ENCODE measurements at places on chromosomes 6 and 20.

DNA sequence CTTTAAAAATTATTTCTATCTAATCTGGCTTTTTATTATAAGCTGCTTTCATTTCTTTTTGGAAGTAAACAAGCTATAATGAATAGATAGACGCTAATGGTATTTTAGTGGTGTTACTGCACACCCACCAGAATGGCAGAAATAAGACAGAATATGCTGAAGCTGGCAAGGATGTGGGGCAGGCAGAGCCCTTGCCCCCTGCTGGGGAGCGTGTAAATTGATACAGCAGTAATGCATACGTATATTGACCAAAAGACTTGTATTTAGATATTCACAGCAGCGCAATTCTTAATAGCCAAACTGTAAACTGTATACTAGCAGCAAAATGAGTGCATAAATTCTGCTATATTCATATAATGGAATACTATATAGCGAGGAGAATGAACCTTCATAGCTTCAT lies 35.3 kb downstream of the TMEM181 start:
- DNase-seq: no peak

GRCh38 chr6:155958550-155958949 lies 502.9 kb upstream of the NOX3 start:
- DNase-seq: no peak

GRCh38 chr6:169503422-169504152 lies 198.2 kb downstream of the WDR27 start:
- DNase-seq: no peak

DNA sequence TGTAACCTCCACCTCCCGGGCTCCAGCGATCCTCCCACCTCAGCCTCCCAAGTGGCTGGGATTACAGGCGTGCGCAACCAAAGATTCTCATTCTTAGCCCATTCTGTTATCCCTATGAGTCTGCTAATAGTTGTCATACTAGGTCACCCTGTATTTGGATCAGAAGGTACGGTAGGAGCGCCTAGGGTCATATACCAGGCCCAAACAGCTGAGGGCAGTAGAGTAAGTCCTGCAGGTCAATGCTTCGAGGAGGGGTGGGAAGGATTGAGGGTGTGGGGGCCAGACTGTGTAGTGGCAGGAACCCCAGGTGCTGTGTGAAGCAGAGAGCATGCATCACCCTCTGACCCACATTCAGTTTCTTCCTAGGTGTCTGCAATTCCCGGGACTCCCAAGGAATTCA lies 22.7 kb upstream of the POU5F1 start:
- DNase-seq: no peak

GRCh38 chr6:12064131-12064530 lies 52.0 kb downstream of the HIVEP1 start:
- DNase-seq: no peak

- DNase-seq: no peak
These were observed 2.7 kb downstream of the AGPAT1 start for GRCh38 chr6:32173051-32173727.

- no peak for DNase-seq
These were observed 24.1 kb upstream of the UNC93A start for GRCh38 chr6:167266830-167267555.

DNA sequence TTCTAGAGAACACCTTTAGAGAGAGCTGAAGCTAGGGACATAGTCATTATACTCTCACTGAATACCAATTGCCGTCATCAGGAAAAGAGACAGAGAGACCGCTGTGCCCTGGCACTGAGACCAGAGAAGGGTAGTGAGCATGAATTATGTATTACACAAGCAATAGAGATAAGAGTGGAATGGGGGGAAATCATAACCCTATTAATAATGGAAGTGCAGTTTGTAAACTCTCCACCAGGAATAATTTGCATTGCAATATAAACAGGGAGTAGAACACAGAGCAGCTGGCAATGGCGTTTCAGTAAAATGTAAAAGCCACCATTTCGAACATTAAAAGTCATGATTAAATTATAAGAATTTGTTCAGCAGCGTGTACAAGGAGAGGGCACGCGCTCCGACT lies 244.5 kb downstream of the MAFB start:
- DNase-seq: no peak

DNA sequence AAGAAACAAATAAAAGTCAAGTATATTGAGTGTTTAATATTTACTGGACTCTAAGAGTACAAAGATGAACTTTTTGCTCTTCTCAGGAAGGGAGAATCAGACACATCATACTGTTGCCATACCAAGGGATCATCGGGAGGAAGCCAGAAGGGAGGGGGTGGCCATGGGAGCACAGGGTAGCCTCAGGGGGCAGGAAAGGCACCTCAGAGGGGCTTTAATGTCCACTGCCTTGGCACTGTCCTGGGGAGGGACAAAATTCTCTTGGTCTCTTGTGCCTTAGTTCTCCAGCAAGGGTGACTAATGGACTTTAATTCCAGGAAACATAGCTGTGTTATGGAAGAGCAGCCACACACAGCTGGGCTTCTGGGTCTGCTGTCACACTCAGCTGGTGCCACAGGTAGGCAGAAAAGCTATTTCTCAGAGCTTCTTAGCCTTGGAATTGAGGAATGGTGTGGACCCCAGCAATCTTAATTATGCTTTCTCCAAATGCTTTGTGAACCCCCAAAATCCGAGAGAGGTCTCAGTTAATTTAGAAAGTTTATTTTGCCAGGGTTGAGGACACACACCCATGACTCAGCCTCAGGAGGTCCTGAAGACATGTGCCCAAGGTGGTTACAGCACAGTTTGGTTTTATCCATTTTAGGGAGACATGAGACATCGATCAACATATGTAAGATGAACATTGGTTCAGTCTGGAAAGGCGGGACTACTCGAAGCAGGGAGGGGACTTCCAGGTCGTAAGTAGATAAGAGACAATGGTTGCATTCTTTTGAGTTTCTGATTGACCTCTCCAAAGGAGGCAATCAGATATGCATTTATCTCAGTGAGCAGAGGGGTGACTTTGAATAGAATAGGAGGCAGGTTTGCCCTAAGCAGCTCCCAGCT lies 53.2 kb downstream of the MRAP2 start:
- DNase-seq: no peak

DNA sequence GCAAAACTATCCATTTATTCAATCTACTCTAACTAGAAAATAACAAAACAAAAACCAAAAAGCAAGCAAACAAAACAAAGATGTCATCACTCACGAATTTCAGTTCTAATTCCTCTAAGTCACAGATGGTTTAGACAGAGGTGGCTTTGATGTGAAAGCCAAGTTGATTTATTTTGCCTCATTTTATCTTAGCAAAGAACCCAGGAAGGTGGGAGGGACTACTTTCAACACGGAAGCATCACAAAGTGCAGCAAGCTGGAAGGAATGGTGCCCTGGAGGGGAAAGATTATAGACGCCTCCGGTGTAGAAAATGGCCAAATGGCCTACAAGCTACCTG lies 88.4 kb downstream of the LAMP5 start:
- no peak for DNase-seq

- DNase-seq: no peak
These were observed 233.4 kb downstream of the UST start for GRCh38 chr6:148980234-148980633.

DNA sequence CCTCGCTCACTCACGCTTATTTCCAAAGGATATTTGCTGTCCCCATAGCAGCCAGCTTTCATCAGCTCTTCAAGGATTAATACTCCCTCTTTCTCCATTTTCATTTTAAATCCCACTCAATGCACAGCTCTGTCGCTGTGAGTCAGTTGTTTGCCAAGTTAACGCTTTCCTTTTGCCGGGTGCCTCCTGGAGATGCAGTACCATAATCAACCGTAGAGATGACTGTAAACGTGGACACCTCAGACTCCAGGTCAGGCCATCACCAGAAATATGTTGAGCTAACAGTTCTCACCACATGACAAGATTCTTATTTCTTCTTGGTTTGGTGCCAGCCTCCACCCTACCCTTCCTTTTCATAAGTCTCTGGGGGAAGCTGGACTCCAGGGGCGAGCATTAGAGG lies 66.6 kb upstream of the TAB2 start:
- DNase-seq: no peak

- DNase-seq: no peak
These were observed 13.3 kb downstream of the SLC2A12 start for GRCh38 chr6:134039116-134039515.

- no peak for DNase-seq
These were observed 16.6 kb downstream of the BANF2 start for GRCh38 chr20:17716331-17716730.

DNA sequence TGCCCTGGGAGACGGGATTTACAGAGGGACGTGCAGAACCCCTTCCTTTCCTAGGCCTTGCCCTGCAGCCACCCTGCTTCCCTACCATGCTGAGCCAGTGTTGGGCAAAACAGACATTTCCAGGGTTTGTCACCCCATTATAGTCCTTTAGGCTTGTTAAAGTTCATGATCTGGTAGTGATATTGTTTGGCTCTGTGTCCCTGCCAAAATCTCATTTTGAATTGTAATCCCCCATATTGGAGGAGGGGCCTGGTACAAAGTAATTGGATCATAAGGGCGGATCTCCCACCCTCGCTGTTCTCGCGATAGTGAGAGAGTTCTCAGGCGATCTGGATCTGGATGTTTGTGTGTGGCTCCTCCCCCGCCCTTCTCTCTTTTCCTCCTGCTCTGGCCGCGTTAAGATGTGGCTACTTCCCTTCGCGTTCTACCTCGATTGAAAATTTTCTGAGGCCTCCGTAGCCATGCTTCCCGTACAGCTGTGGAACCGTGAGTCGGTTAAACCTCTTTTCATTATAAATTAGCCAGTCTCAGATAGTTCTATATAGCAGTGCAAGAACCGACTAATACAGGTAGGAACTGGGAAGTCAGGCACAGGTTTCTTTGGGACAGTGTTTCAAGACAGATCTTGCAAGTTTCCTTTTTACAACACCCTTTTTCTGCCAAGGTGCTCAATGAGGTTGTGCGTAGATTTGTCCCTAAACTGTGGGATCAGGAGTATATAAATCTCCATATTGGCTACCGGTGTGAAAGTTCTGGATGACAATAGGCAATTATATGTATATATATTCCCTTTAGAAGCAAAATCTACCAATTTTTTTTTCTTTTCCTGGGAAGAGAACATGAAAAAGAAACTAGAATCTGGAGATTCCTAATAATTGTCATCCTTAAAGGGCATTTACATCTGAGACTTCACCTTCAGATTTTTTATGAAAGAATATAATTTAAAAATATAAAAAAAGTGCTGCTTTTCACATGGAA lies 152.1 kb downstream of the SAMD5 start:
- no peak for DNase-seq

- no peak for DNase-seq
These were observed 34.5 kb upstream of the TSHZ2 start for GRCh38 chr20:52937591-52938100.

GRCh38 chr20:41364967-41365765 lies 1.5 kb downstream of the EMILIN3 start:
- DNase-seq: no peak

- DNase-seq: no peak
These were observed 3.9 kb upstream of the ZNF318 start for GRCh38 chr6:43373252-43373875.

DNA sequence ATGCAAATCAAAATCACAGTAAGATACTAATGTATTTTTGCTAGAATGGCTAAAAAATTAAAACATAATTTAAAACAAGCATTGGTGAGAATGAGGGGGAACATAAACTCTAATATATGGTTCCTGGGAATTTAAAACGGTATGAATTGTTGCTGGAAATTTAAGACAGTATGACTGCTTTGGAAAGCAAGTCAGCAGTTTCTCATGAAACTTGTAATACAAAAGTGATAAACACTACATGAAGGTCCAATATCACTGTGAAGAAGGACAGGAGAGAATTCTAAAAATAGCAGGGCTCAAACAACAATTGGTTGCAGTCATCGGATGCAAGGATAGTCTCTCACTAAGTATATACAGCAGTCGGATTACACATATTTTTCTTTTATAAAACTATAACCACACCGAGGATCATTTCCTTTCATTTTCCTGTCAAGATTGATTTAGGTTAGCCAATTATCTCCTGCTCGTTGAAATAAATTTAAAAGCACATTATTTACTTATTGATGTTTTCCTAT lies 18.5 kb upstream of the PRSS16 start:
- DNase-seq: peak; percentile 36

- DNase-seq: no peak
These were observed 52.2 kb upstream of the SPACA1 start for GRCh38 chr6:87995461-87995860.

GRCh38 chr6:14053811-14054210 lies 63.8 kb upstream of the CD83 start:
- no peak for DNase-seq

DNA sequence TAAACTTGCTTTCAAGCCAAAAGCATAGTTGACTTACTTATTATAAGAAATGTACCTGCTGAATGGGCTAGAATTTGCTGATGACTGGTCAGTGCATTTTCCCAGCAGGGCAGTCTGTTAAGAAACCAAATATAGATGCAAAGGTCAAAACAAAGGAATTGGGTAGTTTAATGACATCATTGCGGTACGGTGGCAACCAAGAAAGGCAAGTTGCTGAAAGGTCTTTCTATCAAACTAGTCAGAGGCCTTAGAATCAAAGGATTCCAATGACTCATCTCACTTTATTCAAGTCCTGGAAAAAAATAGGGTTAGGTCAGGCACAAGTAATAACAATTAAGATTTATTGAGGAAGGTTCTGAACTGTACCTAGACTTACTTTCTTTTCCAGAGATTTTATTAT lies 76.4 kb downstream of the KIZ start:
- DNase-seq: no peak

DNA sequence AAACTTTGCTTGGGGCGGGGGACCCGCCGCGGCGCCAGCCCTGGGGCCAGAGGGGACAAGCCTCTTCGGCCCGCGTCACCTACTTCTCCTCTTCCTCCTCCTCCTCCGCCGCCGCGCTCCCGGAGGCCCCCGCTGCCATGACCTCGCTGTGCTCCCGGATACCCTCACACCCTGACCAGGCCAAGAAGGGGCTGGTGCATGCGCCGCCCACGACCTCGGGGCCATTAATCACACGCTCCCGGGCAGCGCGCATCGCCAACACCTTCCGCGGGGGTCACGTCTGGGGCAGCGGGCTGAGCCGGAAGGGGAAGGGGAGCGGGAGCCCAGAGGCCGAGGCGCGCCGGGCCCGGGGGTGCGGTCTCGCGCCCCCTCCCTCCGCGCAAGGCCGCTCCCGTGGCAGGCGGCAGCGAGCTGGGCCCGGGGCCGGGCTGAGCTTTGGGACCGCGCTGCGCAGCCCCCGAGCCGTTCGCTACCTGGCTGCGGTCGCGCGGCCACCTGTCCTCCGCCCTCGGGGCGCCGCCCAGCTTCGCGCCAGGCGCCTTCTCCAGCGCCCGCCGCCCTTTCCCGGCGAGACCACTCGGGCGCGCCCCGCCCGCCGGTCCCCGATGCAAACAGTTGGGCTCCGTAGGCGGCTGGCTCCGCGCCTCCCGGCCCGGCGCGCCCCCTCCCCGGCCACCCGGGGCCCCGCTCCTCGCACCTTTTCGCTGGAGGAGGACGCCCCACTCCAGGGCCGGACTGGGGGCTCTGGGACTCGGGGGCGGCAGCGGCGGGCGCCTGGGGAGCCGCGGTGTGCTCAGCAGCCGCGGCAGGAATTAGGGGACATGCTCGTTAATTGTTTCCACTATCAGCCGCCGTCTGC lies 575 bp upstream of the CNR1 start:
- peak; percentile 14 for DNase-seq

DNA sequence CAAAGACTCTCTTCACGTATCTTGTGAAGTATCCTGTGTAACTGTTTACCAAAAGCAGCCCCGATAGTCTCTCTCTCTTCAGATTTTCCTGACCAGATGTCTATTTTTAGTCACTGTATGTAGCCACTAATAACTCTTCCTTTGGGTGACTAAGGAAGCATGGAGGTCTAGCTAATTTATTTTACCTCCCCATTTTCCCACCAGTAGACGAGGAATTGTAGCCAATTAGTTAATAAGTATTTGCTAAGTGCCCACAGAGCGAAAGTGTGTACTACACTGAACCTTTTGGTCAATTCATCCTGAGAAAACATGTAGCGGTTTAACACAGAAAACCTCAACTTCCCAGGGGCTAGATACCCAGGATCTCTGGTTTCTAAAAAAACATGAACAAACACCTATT lies 180.6 kb downstream of the TBX18 start:
- DNase-seq: no peak

Data from NCI-H748 treated with DMSO at 0.1 percent for 48 hours (cell line).